MCF 10A (cell line): ENCODE measurements at places on chromosomes 6 and 20.

GRCh38 chr20:51536116-51537069 is 6.1 kb downstream of the NFATC2 start:
- DNase-seq = no peak

- DNase-seq = no peak
These were observed 23.2 kb upstream of the SAMHD1 start for GRCh38 chr20:36974660-36975059.

DNA sequence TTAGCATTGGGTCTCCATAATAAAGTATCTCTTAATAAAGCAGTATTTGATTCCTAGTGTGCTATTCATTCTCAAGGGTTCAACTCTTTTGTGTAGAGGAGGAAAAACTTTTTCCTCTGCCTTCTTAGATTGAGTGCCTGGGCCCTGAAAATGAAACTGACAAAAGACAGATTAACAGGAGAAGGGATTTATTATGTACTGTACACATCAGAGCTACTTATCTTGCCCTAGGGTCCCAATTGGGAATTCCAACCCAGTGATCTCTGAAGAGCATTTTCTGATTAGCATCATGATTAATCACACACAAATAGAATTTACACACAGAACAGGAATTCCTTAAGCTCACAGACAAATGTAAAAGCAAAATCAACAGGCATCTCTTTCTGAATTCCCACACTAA is 128.9 kb downstream of the CD164 start:
- no peak for DNase-seq

DNA sequence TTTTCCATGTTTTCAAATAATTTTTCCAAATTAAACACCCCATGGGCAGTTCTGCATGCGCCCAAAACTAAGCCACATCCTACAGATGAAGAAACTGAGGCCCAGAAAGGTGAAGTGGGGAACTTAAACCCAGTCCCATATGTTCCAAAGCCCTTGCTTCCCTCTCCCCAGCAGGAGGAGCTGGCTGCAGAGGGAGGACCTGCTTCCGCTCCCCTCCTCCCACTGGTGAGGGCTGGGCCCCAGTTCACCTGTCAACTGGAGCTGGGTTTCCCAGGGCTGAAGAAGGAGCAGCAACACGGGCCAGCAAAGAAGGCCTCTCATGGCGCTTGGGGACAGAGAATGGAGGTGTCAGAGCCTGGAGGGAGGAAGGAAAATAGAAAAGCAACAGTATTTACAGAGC is 1.4 kb upstream of the RBPJL start:
- no peak for DNase-seq

DNA sequence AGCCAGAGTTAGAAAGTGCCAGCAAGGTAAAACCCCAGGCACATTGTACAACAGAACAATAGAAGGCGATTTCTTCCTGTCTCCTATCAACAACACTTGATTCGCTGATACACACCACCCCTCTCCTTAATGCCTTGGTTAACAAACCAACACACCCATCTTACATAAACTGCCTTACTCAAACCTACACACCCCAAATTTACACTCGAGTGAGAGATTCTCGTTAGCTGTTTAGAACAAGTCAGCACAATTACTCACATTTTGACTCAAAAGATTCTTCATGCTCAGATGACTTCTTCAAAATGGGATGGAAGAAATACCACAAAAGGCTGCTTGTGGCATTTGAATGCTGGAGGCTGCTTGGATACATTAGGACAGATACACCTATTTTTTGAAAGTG is 80.0 kb upstream of the FOXQ1 start:
- DNase-seq = no peak

GRCh38 chr6:4522453-4522852 is 253.8 kb upstream of the CDYL start:
- DNase-seq = no peak

DNA sequence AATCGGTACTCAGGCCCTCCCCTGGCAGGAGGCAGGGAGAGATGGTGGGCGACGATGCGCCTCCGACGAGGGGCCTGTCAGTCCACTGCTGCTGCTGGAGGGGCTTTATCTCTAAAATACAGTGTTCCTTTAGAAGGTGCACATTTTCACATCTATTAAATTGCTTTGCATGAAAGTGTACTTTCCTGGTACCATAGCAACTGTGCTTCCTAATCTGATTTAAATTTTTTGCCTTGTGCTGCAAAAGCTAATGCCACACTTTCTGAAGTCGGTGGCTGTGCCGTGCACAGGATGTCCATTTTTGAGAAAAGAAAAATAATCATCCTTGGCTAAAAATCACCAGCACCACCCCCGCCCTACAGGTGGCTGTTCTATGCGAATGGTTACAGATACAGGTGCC is 262.0 kb upstream of the CDH4 start:
- no peak for DNase-seq

GRCh38 chr6:147522597-147522996 is 14.1 kb downstream of the SAMD5 start:
- DNase-seq = peak; percentile 62

GRCh38 chr20:9611921-9612320 is 97.5 kb downstream of the LAMP5 start:
- no peak for DNase-seq

DNA sequence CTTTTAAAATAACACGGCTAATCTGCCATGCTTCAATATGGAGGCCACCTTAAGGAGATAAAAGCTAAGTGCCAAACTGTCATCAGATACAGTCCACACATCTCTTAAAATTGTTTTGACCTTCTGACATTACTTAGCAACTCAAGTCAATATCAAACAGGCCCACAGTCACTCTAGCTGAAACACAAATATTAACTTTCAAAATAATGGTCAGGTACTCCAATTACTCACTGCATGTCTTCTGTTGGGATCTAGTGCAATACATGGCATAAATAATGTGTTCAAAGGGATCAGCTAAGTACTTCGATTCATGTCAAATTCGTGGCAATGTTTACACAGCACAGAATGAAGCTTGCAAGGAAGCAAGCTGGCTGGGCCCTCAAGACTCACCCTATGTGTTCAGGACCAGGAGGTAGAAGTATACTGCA is 133.9 kb upstream of the BEND6 start:
- DNase-seq = no peak

DNA sequence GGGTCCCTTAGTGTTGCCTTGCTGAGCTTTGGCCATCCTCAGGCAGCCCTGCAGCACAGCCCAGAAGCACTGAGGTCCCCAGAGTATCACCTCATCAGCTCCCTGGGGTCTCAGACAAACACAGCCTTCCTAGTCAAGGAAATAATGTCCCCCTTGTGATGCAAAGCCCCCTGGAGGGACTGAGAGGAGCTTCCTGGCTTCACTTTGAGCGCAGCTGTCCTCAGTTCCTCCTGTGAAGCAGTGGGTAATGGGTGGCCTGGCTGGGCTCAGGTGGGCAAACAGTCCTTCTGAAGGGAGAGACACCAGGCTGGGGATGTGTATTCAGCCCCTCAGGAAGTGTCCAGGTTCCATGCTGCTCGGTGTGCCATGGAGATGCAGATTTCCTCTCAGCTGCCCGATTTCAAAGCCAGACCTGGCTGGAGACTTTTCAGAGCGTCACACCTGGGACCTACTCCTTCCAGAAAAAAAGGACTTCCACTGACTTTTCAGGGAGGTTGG is 79.2 kb upstream of the FOXA2 start:
- DNase-seq = no peak

DNA sequence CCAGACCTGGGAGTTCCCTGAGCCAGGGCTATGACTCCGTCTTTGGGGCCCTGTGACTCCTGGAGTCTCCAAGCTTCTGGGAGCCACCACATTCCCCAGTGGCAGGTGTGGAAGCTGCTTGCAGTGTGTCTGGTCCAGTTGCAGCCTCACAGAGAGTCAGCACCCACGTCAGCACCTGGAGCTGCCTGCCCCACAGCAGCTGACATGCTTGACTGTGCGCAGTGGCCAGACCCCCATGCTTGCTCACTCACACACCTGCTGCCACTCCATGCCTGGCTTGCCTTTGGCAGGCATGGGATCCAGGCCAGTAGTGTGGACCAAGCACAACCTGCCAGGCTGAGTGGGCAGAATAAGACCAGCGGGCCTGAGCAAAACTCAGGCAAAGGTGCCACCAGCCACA is 31.0 kb upstream of the ASIP start:
- DNase-seq = no peak

DNA sequence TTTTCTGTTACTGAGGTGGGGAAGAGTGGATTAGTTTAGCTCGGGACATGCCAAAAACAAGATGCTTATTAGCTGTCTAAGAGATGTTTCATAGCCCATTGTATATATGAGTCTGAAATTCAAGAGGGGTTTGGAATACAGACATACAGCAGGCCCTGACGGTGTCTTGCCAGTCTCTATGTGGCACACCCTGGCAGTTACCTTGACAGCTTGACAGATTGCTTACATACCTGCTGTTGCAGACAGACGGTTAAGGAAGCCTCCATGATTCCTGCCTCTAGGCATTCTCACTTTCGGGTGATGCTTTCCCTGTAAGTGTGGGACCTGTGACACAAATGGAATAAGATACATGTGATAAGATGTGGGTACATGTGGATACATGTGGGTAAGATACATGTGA is 95.0 kb downstream of the QRSL1 start:
- DNase-seq = no peak

DNA sequence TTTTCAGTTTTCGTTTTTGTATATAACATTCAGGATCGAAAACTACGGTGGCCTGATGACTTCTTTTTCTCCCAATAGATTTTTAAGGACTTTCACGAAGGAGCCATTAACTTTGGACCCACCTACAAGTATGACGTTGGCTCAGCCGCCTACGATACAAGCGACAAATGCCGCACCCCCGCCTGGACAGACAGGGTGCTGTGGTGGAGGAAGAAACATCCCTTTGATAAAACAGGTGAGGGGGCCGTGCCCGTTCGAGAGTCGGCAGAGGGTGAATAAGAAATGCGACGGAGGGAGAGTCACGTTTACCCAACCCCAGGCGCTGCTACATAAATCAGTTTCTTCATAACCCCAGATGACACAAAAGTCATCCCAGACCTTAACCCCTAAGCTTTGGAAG is 91.5 kb downstream of the SERAC1 start:
- DNase-seq = no peak

GRCh38 chr6:145155411-145155810 is 579.9 kb downstream of the EPM2A start:
- peak; percentile 13 for DNase-seq

- DNase-seq = peak; percentile 18
These were observed 8.9 kb upstream of the FITM2 start for GRCh38 chr20:44319839-44320422.

DNA sequence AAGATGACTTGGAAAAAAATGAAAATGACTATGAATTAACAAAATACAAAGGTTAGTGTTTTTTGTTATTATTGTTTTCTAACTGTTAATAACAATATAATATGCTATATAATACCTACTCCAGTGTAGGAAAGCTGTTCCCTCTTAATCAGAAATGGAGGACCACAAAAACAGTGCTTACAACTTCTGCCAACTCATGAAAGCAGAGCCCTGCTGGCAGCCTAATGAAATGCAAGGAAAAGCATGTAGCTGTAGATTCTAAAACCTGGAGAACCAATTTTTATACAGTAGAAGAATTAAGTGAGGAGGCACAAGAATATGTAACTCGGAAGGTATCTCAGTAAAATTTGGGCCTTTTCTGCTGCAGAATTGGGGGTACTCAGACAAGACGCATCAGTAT is 29.4 kb downstream of the PHIP start:
- peak; percentile 47 for DNase-seq

GRCh38 chr6:26041946-26042345 is 45.3 kb upstream of the HFE start:
- no peak for DNase-seq

DNA sequence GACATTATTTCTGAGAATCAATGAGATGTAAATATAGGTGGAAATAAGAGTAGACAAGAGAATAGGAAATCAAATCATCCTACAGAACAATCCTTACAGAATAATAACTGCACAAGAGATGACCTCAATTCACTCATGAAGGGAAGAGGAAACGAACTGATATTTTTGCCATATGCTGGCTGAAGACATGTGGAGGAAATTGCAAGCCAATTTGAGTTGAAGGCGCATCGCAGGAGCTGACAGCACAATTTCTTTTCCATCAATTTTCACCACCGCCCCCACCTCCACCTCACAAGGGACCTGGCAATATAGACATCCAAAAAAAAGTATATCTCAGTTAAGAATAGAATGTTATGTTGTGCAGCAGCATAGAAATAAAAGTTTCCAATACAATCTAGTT is 20.3 kb downstream of the CITED2 start:
- no peak for DNase-seq

- peak; percentile 23 for DNase-seq
These were observed 30.4 kb downstream of the TGM2 start for GRCh38 chr20:38134427-38135270.

DNA sequence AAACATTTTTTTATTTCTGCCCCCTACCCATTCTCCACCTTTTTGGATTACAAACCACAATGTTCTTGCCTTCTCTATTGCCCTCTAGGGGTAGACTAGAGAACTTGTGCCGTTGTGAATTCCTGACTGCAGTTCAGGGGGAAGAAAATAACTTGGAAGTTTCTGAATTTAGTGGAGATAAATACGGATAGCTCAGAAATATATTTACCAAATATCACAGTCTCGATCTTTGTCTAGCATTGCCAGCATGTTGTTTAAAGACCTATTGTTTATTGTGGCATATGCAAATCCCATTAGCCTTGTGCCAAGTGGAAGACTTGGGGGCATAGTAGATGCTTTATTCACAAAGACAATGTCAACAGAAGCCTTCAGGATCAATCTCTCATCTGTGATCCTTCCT is 154.1 kb upstream of the MMS22L start:
- peak; percentile 44 for DNase-seq

DNA sequence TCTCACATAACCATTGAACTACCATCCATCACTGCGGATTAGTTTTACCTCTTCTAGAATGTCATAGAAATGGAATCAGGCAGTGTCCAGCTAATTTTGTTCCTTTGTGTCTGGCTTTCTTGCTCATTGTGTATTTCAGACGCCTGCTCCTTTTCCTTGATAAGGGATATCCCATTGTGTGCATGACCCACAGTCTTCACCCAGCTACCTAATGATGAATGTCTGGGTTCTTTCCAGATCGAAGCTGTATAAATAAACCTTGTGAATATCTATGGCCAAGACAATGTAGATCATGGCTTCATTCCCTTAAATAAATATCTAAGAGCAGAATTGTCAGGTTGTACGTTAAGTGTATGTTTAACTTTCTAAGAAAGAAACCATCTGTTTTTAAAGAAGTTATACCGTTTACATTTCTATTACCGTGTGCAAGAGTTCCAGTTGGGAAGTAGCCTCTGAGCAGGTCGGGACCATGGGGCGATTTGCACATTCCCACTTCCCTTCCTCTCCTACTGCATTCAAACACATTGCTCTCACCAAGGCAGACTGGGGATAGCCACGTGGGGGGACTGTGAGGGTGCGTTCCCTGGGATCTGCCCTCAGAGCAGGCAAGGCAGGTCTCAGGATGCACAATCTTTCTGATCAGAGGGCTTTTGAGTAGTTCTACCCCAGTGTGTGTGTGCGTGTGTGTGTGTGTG is 13.1 kb downstream of the CD93 start:
- DNase-seq = no peak

DNA sequence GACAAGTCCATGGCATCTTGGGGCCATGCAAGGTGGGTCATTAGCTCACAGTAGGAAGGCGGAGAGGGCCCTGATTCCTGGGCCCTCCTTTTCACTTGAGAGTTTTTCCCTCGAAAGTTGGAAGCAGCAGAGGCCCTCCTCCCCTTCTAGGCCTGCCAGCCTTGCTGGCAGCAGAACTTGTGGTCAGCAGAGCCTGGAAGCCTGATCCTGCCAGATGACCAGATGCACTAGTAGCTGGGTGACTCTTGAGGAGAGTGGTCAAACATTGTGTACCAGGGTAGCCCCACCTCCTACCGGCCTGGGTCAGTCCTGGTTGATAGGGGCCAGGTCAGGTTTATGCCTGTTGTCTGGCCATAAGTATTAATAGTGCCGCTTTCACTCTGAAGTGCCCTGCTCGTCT is 3.8 kb upstream of the HMGA1 start:
- DNase-seq = no peak

GRCh38 chr20:50286609-50287008 is 96.0 kb downstream of the CEBPB start:
- DNase-seq = peak; percentile 53
